ENCODE measurements at places on chromosomes 3 and 15. TPM values are rescaled to one million over a fixed set of nuclear protein-coding genes. Genes with fewer than 3 reads are reported as not detected.
A peak's percentile ranks its signal among the peaks of the same experiment; 100 is the strongest.

The A4GNT gene
- not detected for total RNA-seq

The ETFA gene
- 87.6 TPM for total RNA-seq

DNA sequence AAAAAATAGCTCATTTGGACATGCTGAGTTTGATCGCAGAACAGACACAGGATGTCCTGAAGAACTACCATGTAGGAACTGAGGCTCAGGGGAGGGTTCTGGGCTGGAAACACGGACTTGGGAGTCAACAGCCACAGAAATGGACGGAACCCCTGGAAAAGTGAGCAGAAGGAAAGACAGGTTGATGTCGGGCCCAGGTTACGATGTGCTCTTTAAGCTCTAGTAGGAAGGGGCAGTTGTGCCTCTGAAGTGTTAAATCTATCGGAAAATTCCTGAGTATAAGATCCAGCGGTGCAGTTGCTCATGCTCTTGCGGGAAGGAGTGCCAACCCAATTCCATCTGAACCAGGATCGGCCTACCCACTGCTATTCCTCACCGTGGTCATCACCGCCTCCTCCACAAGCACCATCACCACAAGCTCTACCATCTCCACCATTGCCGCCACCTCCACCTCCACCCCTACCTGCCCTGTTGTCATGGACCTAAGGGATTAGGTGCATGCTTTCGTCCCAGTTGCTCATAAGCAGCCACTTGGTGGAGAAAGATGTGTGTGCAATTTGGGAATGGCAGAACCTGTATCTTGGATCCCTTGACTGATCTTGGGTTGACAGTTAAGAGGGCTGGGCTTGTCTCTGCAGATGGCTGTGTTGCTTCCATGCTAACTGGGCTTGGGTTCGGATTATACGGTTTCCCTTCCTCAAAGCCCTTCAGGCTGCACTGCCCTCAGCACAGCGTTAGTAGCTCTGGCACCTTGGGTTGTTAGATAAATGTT, 108.5 kb downstream of the ASB7 start:
- H3K36me3 ChIP-seq: peaks cover 2% of the 10 kb centered on the region
- DNase-seq: no peak
- no peaks in the 10 kb centered on the region for H3K27me3 ChIP-seq
- H3K4me3 ChIP-seq: no peak overlapping the region
- H3K27ac ChIP-seq: no peak overlapping the region
- H3K4me1 ChIP-seq: peaks cover 2% of the 10 kb centered on the region

The SRPRB gene
- 39.3 TPM for total RNA-seq

DNA sequence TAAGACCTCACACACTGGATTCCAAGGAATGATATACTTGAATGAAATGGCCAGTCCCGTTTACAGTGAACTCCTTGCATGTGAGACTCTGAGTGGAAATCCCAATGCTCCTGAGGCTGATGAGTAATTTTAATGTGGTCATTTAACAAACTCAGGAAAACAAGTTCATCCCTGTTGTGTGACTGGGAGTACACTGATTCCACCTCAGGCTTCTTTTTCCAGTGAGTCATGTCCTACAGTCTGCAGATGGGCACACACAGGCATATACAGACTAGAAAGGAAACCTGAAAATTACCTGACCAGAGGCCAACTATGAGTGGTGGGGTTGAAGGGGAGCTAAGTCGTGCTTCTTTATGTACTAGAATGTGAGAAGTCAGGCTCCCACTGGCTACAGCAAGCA, 5.8 kb downstream of the SQOR start:
- H3K27ac ChIP-seq: no peak overlapping the region
- peaks cover 53% of the 10 kb centered on the region for H3K4me1 ChIP-seq
- H3K27me3 ChIP-seq: no peaks in the 10 kb centered on the region

- no peak overlapping the region for H3K27ac ChIP-seq
- H3K27me3 ChIP-seq: no peaks in the 10 kb centered on the region
- no peaks in the 10 kb centered on the region for H3K36me3 ChIP-seq
- no peak overlapping the region for H3K4me3 ChIP-seq
- no peaks in the 10 kb centered on the region for H3K4me1 ChIP-seq
These were observed 66.5 kb downstream of the CTNNB1 start for GRCh38 chr3:41265823-41266273.

DNA sequence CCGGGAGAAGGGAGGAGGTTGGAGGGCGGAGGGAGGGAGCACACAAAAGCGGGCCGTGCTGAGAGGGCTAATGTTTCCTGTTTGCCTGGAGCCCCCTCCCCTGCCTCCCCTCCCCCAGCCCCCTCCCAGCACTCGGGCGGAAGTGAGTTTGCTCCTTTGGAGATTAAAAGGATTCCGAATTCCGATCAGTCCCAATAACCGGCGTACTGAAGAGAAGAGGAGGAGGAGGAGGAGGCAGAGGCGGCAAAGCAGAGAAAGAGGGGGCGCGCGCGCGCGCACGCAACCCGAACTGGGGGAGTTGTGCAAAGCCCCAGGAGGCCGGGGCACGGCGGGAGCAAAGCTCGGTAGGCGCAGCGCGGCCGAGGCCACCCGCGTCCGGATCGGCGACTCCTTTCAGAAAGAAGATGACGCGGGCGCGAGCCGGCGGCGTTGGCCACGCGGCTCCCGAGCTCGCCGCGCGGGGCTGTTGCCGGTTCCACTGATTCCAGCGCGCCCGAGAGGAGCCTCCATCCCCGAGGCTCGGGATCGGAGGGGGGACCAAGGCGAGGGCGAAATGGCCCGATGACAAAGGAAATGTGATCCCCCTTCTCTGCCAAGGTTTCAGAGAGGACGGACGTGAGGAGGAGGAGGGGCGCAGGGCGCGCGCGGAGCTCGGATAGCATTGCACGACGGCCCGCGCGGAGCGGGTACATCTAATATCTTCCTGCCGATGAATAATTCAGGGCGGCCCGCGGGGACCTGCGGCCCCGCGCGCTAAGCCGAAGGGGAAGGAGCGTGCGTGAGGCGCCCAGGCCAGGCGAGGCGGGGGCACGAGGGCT, 1.1 kb upstream of the TRIM71 start:
- H3K27ac ChIP-seq: no peak overlapping the region
- peaks cover 69% of the 10 kb centered on the region for H3K27me3 ChIP-seq
- H3K36me3 ChIP-seq: no peaks in the 10 kb centered on the region
- peak overlapping the region; percentile 74 for H3K4me3 ChIP-seq

The CERS3 gene
- 0.44 TPM for total RNA-seq

GRCh38 chr3:177837951-177838655, 640.8 kb upstream of the TBL1XR1 start:
- H3K36me3 ChIP-seq: no peaks in the 10 kb centered on the region
- H3K27me3 ChIP-seq: no peaks in the 10 kb centered on the region
- H3K4me3 ChIP-seq: no peak overlapping the region

GRCh38 chr3:96831175-96831574, 16.8 kb downstream of the EPHA6 start:
- H3K4me3 ChIP-seq: no peak overlapping the region
- H3K27me3 ChIP-seq: no peaks in the 10 kb centered on the region
- DNase-seq: no peak
- no peak overlapping the region for H3K27ac ChIP-seq
- no peaks in the 10 kb centered on the region for H3K4me1 ChIP-seq

The TJP1 gene
- not detected for total RNA-seq

DNA sequence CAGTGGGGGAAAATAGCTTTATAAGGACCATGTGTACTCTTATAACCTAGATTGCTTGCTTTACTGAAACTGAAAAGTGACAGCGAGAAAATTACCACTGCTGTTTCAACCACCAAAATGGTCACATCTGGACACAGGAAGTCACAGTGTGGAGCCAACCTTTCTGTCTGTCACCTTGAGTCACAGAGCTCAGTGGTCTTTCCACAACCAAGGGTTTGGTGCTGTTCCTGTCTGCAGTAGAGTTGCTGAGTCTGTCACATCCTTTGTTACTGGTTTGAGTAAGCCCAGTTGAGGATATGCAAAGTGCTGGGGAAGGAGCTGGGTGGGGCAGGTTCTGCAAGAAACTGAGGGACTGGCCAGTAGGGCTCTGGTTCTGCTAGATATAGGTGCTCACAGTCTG, 139.1 kb upstream of the EIF1B start:
- H3K27ac ChIP-seq: no peak overlapping the region
- H3K27me3 ChIP-seq: no peaks in the 10 kb centered on the region
- H3K4me3 ChIP-seq: no peak overlapping the region
- DNase-seq: no peak
- H3K36me3 ChIP-seq: no peaks in the 10 kb centered on the region
- peaks cover 15% of the 10 kb centered on the region for H3K4me1 ChIP-seq

DNA sequence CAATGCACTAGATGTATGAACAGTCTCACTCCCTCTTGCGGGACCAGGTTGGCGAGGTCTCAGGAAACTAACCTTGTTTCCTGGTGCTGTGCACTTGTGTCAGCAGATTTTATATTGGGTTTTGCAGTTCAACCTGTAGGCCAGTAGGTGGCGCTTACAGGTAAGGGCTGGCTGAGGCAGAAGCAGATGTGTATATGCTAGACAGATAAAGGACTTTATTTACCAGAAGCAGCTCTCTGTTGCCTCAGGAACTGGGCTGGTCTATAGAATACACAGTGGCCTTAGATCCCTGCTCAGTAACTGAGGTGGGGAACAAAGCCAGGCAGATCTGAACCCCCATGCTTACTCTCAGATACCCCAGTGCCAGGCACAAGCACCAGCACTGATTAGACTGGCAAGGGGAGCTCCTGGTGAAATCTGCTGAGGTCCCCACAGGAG, 296.8 kb downstream of the DOCK3 start:
- peak; percentile 37 for DNase-seq
- no peak overlapping the region for H3K4me3 ChIP-seq
- no peaks in the 10 kb centered on the region for H3K27me3 ChIP-seq
- H3K4me1 ChIP-seq: peaks cover 11% of the 10 kb centered on the region

The ARIH2 gene
- 108 TPM for total RNA-seq

The ST8SIA2 gene
- not detected for total RNA-seq

DNA sequence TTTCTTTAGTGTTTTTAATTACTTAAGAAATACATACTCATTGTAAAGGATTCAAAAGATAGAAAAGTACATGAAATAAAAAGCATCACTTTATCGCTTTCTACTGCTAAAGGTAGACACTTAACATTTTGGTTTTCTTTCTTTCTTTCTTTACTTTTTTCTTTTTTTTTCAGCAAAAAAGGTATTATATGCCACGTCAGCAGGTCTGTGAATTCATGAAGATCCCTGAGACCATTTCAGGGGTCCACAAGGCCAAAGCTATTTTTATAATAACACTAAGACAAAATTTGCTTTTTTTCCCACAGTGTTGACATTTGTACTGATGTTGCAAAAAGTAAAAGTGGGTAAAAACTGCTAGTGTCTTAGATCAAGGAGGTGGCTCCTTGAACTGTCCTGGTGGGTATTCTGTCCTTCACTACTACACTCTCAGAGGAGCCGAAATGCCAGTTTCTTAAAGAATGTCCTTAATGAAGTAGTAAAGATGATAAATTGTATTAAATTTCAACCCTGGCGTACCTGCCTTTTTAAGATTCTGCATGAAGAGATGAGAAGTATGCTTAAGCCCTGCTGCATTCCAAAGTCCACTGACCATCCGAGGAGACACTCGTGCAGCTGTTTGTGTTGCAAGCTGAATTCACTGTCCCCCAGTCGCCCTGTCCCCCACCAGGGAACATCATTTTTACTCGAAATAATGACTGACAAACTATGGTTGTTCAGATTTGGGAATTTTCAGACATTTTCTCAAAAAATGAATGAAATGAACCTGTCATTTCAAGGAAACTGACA, 106.7 kb upstream of the PIAS1 start:
- no peak overlapping the region for H3K27ac ChIP-seq
- H3K4me3 ChIP-seq: no peak overlapping the region
- no peaks in the 10 kb centered on the region for H3K36me3 ChIP-seq

- DNase-seq: no peak
- H3K27me3 ChIP-seq: no peaks in the 10 kb centered on the region
- H3K4me1 ChIP-seq: peaks cover 6% of the 10 kb centered on the region
- H3K27ac ChIP-seq: no peak overlapping the region
These were observed 56.3 kb downstream of the OSBPL10 start for GRCh38 chr3:31924610-31925270.

The MINDY4B gene
- not detected for total RNA-seq

DNA sequence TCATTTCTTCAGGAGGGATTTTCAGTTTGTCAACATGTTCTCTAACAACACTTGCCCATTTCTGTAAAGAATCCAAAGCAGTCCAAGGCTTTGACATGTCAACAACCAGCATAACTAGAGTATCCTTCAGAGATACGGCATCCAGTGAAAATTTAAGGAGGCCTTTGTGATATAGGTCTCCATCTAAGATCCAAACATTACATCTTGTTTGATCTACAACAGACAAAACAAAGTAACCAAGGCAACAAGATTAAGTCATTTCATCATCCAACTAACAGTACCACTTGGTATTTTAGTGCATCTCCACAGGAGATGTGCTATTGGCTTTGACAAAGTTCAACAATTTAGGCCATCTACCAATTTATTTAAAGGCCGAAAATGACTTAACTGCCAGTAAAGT, 25.8 kb downstream of the DYNC1LI1 start:
- no peak for DNase-seq
- H3K4me1 ChIP-seq: peaks cover 10% of the 10 kb centered on the region
- H3K4me3 ChIP-seq: no peak overlapping the region

DNA sequence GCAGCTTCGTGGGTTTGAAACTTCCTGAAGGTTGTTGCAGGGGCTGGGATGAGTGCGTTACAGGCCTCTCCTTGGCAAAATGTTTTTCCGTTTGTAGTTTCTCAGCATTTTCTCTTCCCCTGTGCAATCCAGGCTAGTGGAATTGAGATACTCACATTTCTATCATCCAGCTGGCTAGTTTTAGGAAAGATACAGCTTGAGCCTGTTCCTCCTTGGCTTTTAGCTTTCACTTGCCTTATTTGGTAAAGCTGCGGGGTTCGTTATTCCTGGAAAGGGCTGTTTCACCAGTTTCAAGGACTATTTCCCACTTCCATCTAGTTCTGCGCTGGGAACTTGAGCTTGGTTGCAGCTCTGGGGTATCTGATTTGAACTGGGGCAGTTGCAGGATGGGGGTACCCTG, 90.3 kb downstream of the ITPR1 start:
- H3K4me1 ChIP-seq: peaks cover 32% of the 10 kb centered on the region
- no peak overlapping the region for H3K27ac ChIP-seq
- H3K36me3 ChIP-seq: peaks cover 3% of the 10 kb centered on the region
- no peak overlapping the region for H3K4me3 ChIP-seq
- DNase-seq: no peak
- H3K27me3 ChIP-seq: no peaks in the 10 kb centered on the region

- H3K27ac ChIP-seq: no peak overlapping the region
- no peak overlapping the region for H3K4me3 ChIP-seq
- H3K27me3 ChIP-seq: peaks cover 10% of the 10 kb centered on the region
These were observed 147.0 kb downstream of the MYLK start for GRCh38 chr3:123737168-123737567.

The KCNH8 gene
- total RNA-seq: not detected

- no peak overlapping the region for H3K27ac ChIP-seq
- H3K27me3 ChIP-seq: no peaks in the 10 kb centered on the region
- peaks cover 9% of the 10 kb centered on the region for H3K36me3 ChIP-seq
- H3K4me3 ChIP-seq: no peak overlapping the region
- DNase-seq: no peak
These were observed 5.7 kb downstream of the MAN2C1 start for GRCh38 chr15:75362642-75363249.

GRCh38 chr3:119620899-119621298, 23.2 kb downstream of the PLA1A start:
- H3K27ac ChIP-seq: no peak overlapping the region
- DNase-seq: no peak
- no peaks in the 10 kb centered on the region for H3K4me1 ChIP-seq
- H3K27me3 ChIP-seq: peaks cover 26% of the 10 kb centered on the region
- H3K36me3 ChIP-seq: no peaks in the 10 kb centered on the region
- H3K4me3 ChIP-seq: no peak overlapping the region

The TMEM87A gene
- 42.0 TPM for total RNA-seq

- peaks cover 8% of the 10 kb centered on the region for H3K27me3 ChIP-seq
- H3K36me3 ChIP-seq: peaks cover 20% of the 10 kb centered on the region
- H3K4me3 ChIP-seq: no peak overlapping the region
- no peak overlapping the region for H3K27ac ChIP-seq
- peaks cover 7% of the 10 kb centered on the region for H3K4me1 ChIP-seq
- no peak for DNase-seq
These were observed 76.4 kb downstream of the FNDC3B start for GRCh38 chr3:172115787-172116186.

The C3orf20 gene
- 0.25 TPM for total RNA-seq

The FBXO40 gene
- total RNA-seq: not detected

The PDZRN3 gene
- not detected for total RNA-seq

Measured in activated naive CD8-positive, alpha-beta T cell treated with anti-CD3 and anti-CD28 coated beads, Interleukin-2, amount 10 ng/mL, durations not matched to agents 7 days and 5 days (primary cell).